Stimulated activated naive CD4-positive, alpha-beta T cell treated with Interleukin-2 at 50 U/mL for 16 hours (primary cell): ENCODE measurements at places on chromosomes 7 and 10.

DNA sequence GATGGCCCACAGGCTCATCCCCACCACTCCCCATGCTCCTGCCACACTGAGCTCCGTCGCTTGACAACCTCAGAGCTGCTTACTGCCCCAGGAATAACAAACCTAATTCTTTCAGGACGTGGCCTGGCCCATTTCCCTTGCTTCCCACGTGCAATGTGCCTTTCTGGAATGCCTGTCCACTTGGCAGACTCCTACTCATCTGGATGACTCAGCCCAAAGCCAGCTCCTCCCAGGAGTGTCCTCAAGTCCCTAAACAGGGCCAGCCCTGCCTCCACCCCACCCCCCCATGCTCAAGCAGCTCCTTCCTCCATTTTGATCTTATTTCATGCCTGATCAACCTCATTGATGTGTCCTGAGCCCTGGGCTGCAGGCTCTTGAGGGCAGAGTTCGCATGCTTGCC lies 164.9 kb upstream of the RNF32 start:
- DNase-seq = no peak

DNA sequence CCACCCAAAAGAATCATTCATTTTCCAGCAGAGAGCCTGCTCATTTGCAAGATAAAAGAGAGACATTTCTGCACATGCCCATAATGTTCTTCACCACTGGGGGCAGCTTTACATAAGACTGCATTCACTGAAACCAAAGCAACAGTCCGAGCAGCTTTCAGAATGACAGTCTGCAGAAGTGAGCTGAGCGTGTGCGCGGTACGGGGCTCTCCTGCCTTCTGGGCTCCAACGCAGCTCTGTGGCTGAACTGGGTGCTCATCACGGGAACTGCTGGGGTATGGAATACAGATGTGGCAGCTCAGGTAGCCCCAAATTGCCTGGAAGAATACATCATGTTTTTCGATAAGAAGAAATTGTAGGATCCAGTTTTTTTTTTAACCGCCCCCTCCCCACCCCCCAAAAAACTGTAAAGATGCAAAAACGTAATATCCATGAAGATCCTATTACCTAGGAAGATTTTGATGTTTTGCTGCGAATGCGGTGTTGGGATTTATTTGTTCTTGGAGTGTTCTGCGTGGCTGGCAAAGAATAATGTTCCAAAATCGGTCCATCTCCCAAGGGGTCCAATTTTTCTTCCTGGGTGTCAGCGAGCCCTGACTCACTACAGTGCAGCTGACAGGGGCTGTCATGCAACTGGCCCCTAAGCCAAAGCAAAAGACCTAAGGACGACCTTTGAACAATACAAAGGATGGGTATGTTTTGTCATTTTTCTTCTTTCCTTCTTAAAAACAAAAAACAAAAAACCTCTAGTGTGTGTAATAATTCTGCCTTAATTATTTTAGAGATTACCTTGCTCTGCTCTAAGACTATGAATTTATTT lies at the start of gene LRRTM3:
TSS of gene LRRTM3 (plus strand) at position 141 of the 820 bp plus-strand sequence.
- DNase-seq = no peak

DNA sequence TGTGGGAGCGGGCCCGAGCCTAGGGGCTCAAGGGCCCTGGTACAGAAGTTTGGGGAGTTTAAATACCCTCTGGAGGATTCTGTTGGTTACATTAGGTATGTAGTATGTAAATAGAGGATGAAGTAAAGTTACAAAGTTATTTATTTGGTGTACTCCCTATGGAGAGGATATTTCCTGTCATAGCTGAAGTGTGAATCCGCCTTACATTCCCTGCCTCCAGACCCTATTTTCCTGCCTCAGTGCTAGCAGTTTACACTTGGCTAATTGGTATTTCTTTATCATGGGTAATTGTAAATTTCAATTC lies 60.6 kb upstream of the KLF14 start:
- no peak for DNase-seq

GRCh38 chr10:8229153-8229552 lies 174.7 kb downstream of the GATA3 start:
- no peak for DNase-seq

GRCh38 chr10:71209352-71209715 lies 3.0 kb upstream of the UNC5B start:
- DNase-seq = no peak

- peak; percentile 61 for DNase-seq
Measured at GRCh38 chr10:103192451-103193106, 493 bp downstream of the NT5C2 start.

GRCh38 chr7:158446706-158447105 lies 140.9 kb downstream of the PTPRN2 start:
- DNase-seq = no peak

- DNase-seq = peak; percentile 75
Measured at GRCh38 chr10:3783316-3783681, 1.7 kb downstream of the KLF6 start.

GRCh38 chr10:112208997-112209396 lies 25.4 kb upstream of the GPAM start:
- no peak for DNase-seq

DNA sequence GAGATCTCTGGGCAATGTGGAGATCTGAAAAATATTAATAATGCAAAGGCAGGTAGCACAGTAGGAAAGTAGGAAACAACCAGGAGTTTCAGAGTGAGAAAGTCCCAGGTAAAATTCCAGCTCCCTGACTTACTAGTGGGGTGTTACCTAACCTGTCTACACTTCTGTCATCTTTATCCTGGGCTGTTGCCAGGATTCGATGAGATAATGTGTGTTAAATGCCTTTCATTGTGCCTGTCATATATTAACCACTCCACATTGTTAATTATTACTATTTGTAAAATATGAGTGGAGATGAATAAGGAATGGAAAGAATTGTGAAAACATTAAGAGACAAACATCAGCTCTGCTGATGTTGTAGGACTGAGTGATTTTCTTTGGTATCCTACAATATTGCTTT lies 50.0 kb upstream of the FRMD4A start:
- DNase-seq = no peak

GRCh38 chr7:49848211-49848841 lies 74.9 kb downstream of the VWC2 start:
- no peak for DNase-seq

- no peak for DNase-seq
Measured at GRCh38 chr7:44624318-44624717, 17.9 kb downstream of the OGDH start.

GRCh38 chr10:132886211-132887099 lies 55.9 kb downstream of the CFAP46 start:
- no peak for DNase-seq

DNA sequence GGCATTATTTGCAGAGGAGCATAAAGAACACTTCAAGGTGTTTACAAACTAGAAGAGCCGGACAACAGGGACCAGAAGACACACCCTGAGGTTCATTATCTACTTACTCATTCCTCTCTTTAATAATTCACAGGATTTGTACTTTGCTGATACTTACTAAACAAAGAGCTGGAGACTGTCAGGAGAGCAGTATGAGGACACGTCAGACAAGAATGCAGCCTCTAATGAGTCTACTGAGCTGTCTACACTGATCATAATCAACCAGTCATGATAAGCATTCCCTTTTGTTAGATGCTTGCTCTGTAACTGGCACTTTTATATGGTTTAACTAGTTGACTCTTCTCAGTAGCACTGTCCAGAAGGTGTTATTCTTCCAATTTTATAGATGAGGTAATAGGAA lies 243.3 kb upstream of the CDC14C start:
- DNase-seq = no peak

- DNase-seq = no peak
Measured at GRCh38 chr7:96300502-96300901, 21.4 kb downstream of the SLC25A13 start.
